ENCODE measurements at places on chromosomes 1 and 21.

GRCh38 chr1:32334864-32335534, 1.0 kb downstream of the MARCKSL1 start:
- DNase-seq = peak; percentile 61

DNA sequence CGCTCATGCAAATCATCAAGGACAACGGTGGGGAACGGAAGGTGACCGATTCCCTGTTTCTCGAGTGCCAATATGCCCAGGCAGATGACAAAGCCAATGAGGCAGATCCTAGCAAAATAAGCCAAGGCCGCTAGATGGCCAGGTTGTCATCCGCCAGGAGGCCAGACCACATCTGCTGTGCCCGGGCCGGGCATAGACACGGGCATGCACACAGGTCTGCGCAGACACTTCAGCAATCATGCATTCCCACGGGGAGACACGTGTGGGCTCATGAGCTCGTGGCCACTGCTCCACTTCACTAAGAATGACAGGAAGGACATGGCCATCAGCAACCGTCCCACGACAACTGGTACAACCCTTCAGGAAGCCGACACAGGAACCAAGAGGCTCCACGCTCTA, 23.4 kb downstream of the WDR4 start:
- no peak for DNase-seq

- DNase-seq = peak; percentile 53
Observed at GRCh38 chr1:208164609-208165008, 79.6 kb downstream of the PLXNA2 start.

DNA sequence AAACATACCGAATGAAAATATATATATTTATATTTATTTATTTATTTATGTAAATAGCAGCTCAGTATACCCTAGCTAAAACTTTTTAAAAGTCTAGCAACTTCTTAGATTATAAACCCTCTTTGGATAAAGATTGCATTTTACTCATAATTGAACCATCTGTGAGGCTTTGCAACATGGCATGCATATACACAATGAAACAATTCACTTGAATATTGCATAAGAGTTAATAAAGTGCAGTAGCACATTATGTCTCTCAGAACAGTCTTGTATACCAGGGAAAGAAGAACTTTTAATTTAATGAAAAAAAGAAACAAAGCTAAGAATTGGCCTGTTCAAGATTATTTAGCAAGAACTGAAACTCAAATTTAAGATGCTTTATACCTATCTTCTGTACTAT, 1363.9 kb upstream of the ADGRL2 start:
- DNase-seq = no peak

- peak; percentile 55 for DNase-seq
Observed at GRCh38 chr1:23343221-23344110, 618 bp downstream of the HNRNPR start.

- DNase-seq = no peak
Observed at GRCh38 chr1:13780780-13781179, 80.8 kb downstream of the PRDM2 start.

- peak; percentile 85 for DNase-seq
Observed at GRCh38 chr21:44510508-44511218, 29.3 kb downstream of the KRTAP10-1 start.

- DNase-seq = no peak
Observed at GRCh38 chr1:15068997-15069396, 84.5 kb upstream of the TMEM51 start.

DNA sequence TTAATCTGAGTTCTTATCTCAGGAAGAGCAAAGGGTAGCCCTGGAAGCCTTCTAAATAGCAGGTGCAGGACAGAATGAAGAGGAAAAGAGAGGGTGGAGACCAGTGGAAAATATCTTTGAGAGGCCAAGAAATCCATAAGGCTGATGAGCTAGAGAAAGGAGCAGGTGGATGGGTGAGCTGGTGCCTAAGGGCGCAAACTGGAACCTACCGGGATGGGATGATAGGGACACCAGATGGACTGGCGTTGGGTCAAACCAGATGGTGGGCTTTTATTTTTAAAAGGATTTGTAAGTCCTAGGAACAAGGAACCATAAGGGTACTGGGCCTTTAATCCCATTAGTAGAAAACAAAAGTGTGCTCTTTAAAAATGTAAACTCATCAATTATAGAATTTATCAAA, 59.7 kb downstream of the RGL1 start:
- DNase-seq = no peak

GRCh38 chr1:205680073-205680851, at the start of gene SLC45A3:
TSS of gene SLC45A3 (minus strand) at chr1:205680509. CDS start at chr1:205664656, 15,853 bp downstream.
- peak; percentile 52 for DNase-seq

DNA sequence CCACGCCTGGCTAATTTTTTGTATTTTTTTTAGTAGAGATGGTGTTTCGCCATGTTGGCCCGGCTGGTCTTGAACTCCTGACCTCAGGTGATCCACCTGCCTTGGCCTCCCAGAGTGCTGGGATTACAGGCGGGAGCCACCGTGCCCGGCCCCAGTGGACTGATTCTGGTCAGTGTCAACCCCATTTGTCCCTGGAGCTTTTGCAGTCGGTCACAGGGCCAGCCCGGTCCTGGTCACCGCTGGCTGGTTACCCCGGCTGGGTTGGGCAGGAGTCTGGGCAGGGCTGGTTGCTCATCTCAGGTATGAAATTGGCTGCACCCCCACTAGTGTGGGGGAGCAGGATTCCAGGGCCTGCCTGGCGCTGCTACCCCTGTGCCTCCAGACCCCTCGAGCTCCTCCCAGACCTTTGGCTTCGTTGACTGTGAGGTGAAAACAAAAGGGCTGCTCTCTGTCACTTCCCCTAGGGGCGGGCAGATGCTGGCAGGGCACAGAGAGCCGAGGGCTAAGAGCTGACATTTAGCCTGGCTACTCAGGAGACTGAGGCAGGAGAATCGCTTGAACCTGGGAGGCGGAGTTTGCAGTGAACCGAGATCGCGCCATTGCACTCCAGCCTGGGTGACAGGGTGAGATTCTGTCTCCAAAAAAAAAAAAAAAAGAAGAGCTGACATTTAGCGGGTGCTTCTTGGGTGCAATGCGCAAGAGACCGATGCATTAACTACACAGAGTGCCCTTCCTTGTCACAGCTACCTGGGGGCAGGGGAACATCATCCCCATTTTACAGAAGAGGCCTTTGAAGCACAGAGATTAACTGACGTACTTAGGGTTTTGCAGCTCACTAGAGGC, 10.6 kb downstream of the TNFRSF1B start:
- no peak for DNase-seq

GRCh38 chr1:109361649-109362048, 36.1 kb downstream of the SORT1 start:
- DNase-seq = no peak

GRCh38 chr1:83998498-83999315, at the start of gene TTLL7:
TSS of gene TTLL7 (minus strand) at chr1:83999132. CDS start at chr1:83952211, 46,921 bp downstream.
- DNase-seq = peak; percentile 94

GRCh38 chr1:202661136-202661845, 49.0 kb downstream of the SYT2 start:
- no peak for DNase-seq

- peak; percentile 80 for DNase-seq
Observed at GRCh38 chr1:153771841-153772593, 3.2 kb upstream of the SLC27A3 start.

GRCh38 chr1:43671626-43672330, 21.8 kb downstream of the KDM4A start:
- DNase-seq = no peak

- no peak for DNase-seq
Observed at GRCh38 chr21:36310016-36310415, 10.0 kb upstream of the MORC3 start.

DNA sequence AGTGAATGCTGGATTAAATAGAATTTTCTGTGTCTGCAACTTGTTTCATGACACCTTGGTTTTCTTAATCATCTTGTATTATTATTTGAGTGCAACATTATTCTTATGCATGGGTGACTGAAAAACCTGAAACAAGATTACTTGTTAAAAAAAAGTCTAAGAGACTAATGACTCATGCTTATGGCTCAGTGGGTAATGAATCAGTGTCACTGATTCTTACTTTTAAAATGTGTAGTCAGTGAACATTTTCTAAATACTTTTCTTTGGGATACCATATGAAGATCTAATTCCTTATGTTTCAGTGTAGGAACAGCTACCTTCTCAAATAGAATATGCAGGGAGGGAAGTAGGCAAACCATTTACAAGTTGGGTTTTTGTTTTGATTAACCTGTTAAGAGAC, 65.5 kb downstream of the PRKAA2 start:
- no peak for DNase-seq

DNA sequence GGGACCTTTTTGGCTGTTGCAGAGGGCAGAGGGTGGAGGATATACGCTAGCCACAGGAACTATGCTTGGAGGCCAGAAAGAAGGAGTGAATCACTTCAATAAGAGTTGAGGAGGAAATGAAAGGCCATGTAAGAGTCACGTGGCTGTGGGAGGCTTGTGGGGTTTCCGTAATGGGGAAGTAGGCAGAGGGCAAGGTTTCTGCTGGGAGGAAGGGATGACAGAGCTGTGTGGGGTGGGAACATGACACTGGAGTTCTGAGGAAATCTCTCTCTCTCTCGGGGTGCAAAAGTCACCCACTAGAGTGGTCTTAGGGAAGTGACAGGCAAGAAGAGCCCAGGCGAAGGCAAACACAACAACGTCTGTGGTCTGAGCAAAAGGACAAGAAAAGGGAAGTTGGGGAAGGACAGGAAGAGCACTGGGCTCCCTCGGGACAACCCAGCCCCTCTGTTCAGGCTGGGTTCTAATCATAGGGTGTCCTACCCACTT, 3.9 kb upstream of the CD1C start:
- no peak for DNase-seq

DNA sequence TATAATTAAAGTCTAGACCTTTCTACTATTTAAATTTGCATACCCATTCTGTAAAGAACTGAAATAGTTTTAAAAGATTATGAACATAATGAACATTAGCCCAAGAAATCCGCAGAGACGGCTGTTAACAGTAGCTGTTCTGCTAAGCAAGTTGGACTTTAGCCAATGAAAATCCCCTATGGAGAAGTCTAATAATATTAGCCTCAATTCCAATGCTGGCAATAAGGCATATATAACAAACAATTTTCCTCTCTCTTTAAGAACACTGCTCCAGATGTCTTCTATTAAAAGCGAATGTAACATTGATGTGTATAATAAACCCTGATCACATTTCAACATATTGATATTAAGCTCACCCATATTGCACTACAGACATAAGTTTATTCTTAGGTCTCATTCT, 221.3 kb upstream of the KCTD3 start:
- DNase-seq = no peak

DNA sequence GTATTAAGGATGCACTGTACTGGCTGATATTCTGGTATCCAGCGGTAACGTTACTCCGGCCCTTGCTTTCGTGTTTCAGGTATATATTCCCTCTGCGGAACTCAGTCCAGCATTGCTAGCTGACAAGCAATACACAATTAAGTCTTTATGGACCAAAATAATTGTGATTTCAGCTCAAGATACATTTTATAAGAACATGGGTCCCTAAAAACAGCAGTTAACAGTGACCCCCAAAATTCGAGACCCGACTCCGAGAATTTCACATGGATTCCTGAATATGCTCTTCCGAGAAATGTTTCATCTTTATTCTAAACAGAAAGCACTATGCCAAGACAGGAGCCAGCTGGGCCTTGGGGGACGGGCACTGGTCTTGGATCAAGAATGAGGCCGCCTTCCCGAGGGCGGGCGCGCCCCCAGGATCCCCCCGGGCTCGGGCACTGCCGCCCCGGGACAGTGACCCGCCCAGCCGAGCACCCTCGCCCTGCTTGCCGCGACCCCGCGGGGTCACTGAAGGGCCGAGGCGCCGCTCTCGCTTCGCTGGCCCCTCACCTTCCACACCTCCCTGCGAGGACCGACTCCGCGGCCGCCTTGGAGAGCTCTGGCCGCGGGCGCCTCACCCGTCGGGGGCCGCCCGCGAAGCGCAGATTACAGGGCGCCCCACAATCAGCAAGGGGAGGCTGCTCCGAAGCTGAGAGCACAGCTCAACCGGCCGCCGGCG, 610 bp downstream of the SCYL3 start:
- no peak for DNase-seq

DNA sequence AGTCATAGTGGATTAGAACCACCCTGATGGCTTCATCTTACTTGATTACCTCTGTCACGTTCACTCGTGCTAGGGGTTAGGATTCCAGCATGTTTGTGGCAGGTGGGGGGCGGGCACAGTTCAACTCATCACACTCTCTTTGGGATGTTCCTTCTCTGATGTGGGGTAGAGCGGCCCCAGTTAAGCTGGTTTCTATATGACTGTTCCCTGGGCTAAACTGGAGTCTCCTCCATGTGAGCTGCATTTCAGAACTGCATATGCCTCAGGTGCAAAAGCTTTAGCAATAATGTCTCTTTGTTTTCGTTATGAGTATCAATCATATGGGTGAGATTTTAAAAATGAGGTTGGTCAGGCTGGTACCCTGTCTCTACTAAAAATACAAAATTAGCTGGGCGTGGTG, 393.2 kb downstream of the RPS6KC1 start:
- no peak for DNase-seq

DNA sequence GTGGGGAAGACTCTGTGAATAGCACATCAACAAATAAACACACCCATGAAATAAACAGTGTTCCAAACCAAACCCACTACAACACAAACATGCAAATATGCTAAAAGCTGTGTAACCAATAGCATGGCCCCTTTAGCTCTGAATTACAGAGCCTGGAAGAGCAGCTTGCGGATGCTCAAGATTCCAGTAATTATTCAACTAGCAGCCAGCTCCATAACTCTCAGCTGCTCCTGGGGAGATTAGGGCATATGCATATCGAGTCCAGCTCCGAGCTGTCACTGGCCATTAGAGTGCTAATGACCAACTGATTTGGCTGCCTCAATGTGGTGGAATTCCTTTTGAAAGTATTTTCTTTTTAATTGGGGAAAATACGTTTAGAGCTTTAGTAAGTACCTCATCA, 207.1 kb downstream of the HHAT start:
- DNase-seq = no peak

All from glutamatergic neuron (in vitro differentiated cells).